Left ventricle myocardium superior (tissue), 1 donor: ENCODE measurements at places on chromosomes 7 and 10. TPM values are rescaled to one million over a fixed set of nuclear protein-coding genes. Genes with fewer than 3 reads are reported as not detected.

Gene FGFBP3
- 0.27 TPM for total RNA-seq

Gene DNTT
- not detected for total RNA-seq

Gene SPDYE5
- total RNA-seq = not detected

Gene SRRM3
- 17.2 TPM for total RNA-seq

Gene C10orf143
- total RNA-seq = 1.3 TPM
